ENCODE measurements at places on chromosomes 5 and 9. TPM values are rescaled to one million over a fixed set of nuclear protein-coding genes. Genes with fewer than 3 reads are reported as not detected.

DNA sequence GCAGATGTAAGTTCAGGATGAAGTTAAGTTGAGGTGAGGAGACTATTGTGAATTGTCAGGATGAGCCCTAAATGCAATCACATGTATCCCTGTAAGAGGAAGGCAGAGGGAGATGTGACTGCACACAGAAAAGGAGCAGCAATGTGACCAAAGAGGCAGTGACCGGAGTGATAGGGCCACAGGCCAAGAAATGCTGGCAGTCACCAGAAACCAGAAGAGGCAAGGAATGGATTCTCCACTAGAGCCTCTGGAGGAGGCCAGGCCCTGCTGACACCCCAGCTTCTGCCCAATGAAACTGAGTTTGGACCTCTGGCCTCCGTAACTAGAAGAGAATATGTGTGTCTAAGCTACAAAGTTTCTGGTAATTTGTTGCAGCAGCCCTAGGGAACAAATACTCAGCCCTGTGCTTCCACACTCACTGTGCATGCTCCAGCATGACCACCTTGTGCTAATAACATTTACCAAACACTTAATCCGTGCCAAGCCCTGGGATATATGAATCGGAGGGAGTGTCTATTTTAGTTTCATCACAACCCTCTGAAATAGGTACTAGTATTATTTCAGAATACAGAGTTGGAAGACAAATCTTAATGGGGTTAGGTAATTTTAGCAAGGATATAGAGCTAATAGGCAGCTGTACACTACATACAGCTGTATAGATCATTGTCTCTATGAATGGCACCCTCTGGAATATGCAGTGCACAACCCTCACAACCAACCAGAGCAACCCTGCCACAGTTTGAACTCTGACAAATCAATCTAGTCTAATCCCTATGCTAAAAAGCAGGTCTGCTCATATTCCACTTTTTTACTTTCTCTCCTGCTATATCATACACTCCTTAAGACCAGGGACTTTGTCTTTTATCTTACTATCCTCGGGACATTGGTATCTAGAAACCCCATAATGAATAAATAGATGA lies 7.8 kb upstream of the GPX8 start:
- no peaks in the 10 kb centered on the region for H3K4me1 ChIP-seq
- no peak overlapping the region for H3K4me3 ChIP-seq
- no peak for DNase-seq
- no peak overlapping the region for H3K27ac ChIP-seq
- H3K27me3 ChIP-seq, result no peaks in the 10 kb centered on the region

DNA sequence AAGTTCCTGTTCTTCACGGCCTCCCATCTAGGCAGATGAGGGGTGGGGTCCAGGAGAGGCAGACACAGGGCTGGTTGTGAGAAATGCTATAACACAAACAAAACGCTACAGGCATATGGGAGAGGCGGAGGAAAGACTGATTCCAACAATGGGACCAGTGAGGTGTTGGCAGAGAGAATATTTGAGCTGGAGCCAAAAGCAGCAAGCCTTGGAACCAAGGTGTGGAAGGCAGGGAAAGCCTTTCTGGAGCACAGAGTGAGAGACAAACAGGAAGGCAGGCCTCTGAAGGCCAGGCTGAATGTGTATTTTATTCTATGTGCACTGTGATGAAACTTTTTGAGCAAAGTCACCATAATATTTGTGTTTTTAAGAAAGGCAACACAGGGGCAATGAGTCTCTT lies 2.9 kb downstream of the ATPSCKMT start:
- H3K4me3 ChIP-seq, result no peak overlapping the region
- H3K27me3 ChIP-seq, result no peaks in the 10 kb centered on the region
- H3K27ac ChIP-seq, result no peak overlapping the region

GRCh38 chr9:120882935-120883607 lies 6.1 kb upstream of the PHF19 start:
- H3K36me3 ChIP-seq, result no peaks in the 10 kb centered on the region
- H3K27ac ChIP-seq, result no peak overlapping the region
- no peaks in the 10 kb centered on the region for H3K27me3 ChIP-seq

DNA sequence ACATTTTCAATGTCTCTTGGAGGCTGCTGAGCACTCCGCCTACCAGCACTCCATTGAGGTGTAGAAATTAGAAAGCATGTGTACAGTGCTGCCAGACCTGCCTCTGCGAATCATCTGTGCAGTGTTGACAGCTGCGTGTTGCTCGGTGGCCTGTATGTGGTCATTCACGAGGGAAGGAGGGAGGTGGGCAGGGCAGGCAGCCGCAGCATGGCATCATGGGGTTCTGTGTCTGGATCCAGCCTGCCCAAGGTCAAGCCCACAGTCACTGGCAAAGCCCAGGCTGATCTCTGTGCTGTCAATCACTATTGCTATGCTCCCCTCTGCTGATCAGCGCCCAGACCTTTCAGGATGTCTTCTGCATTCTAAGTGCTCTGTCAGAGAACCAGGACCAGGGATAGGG lies 8.0 kb upstream of the PDZD2 start:
- no peak overlapping the region for H3K27ac ChIP-seq
- H3K36me3 ChIP-seq, result no peaks in the 10 kb centered on the region
- DNase-seq, result no peak
- no peaks in the 10 kb centered on the region for H3K4me1 ChIP-seq
- H3K4me3 ChIP-seq, result no peak overlapping the region

DNA sequence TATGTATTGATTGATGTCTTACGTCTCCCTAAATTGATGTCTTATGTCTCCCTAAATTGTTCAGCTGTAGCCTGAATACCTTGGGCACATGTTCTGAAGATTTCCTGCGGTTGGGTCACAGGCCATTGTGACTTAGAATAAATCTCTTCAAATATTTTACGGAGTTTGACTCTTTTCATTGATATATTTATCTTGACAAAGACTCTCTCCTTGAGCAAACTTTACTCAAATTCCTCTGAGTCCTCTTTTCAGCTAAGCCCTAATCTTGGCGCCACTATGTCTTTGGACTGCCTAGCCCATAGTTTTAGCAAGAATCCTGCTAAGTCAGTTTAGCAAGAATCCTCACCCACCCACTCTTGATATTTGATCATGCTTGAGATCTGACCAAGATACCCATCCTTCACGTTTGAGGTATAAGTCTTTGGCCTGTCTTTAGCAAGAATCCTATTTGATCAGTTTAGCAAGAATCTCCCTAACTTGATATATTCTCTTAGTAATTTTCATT lies 35.3 kb upstream of the FBXL17 start:
- H3K36me3 ChIP-seq, result no peaks in the 10 kb centered on the region
- no peak for DNase-seq
- H3K27me3 ChIP-seq, result no peaks in the 10 kb centered on the region
- H3K4me1 ChIP-seq, result no peaks in the 10 kb centered on the region

DNA sequence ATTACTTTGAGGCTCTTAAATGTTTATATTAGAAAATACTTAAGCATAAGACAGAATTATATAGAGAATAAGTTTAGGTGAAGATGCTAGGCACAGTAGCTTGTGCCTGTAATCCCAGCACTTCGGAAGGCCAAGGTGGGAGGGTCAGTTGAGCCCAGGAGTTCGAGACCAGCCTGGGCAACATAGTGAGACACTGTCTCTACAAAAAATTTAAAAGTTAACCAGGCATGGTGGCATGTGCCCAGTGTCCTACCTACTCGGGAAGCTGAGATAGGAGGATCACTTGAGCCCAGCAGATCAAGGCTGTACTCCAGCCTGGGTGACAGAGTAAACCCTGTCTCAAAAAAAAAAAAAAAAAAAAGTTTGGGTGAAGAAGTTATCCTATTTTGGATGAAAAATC lies 61.7 kb downstream of the BAAT start:
- H3K36me3 ChIP-seq, result no peaks in the 10 kb centered on the region
- H3K27me3 ChIP-seq, result no peaks in the 10 kb centered on the region
- no peaks in the 10 kb centered on the region for H3K4me1 ChIP-seq
- H3K27ac ChIP-seq, result no peak overlapping the region

DNA sequence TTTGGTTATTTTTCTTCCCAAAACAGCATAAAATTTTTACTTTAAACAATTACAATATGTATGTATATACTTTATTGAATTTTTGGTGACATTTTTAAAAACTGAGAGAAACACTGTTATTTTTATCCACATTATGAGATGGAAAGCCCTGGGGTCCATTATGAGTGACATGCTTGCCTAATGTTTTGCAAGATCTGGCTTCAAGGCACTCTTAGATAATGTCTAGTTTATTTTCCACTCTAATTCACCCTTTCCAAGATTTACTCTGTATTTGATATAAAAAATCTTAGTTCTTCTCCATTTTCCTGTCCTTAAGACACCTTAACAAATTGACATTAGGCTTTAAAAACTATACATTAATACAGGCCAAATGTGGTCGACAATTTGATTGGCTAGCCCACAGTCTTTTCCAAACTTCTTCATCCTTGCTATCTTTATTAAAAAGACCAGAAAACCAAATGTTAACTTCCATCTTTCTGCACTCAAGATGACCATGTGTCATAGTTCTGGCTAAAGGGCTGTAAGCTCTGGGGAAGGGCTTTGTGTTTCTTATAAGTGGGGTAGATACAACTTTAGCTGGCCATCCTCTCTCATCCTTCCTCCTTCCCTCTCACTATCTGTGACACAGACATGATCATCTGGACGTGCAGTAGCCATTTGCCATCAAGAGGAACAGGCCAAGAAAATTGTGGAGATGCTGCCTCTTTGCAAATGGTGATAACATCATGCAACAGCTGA lies 561.1 kb downstream of the PDE4D start:
- no peaks in the 10 kb centered on the region for H3K4me1 ChIP-seq
- H3K4me3 ChIP-seq, result no peak overlapping the region
- no peak overlapping the region for H3K27ac ChIP-seq
- H3K36me3 ChIP-seq, result no peaks in the 10 kb centered on the region

DNA sequence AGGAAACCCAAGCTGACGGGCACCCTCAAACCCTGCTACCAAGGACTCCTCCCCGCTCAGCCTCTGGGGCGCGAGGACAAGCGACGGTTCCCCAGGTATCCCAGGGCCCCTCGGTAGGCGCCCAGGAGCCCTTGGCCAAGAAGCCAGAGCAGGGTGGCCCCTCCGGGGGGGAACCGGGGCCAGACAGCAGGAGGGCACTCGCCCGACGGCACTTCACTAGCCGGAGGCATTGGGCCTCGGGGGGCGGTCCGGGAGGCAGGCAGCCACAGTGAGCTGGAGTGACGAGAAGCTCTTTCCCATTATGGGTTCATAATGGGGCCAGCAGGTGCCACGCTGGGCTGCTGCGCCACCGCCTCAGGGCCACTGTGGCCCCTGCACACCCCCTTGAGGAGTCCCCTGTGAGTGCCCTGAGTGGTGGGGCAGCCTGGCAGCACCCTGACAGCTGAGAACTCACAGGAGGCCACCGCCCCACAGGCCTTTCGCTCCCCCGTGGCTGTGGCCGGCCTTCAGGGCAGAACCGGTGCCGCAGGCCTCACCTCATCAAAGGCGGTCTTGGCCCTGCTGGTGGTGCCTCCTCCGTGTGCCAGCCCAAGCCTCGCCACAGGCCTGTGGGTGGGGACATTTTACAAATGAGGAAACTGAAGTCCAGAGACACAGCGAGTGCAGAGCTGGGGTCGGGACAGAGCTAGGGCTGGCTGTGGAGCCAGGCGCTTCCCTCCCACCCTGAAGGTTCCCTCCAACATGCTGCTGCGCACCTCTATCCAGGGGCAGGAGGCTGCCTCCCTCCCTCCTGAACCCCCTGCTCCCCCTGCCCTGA lies 68.7 kb downstream of the PSMB7 start:
- H3K4me3 ChIP-seq, result no peak overlapping the region
- no peaks in the 10 kb centered on the region for H3K4me1 ChIP-seq
- H3K27me3 ChIP-seq, result no peaks in the 10 kb centered on the region
- H3K27ac ChIP-seq, result no peak overlapping the region

PCA3 gene
- not detected for total RNA-seq

COL27A1 gene
- total RNA-seq, result 1.6 TPM

Measured in CD8-positive, alpha-beta memory T cell (primary cell).